ENCODE measurements at places on chromosomes 12 and 14. TPM values are rescaled to one million over a fixed set of nuclear protein-coding genes. Genes with fewer than 3 reads are reported as not detected.

- H3K4me1 ChIP-seq = peaks cover 22% of the 10 kb centered on the region
- no peak overlapping the region for H3K27ac ChIP-seq
- peaks cover 2% of the 10 kb centered on the region for H3K27me3 ChIP-seq
- DNase-seq = no peak
Measured at GRCh38 chr12:67988601-67989021, 636 bp upstream of the IFNG-AS1 start.

Gene HOXC6
- not detected for total RNA-seq

DNA sequence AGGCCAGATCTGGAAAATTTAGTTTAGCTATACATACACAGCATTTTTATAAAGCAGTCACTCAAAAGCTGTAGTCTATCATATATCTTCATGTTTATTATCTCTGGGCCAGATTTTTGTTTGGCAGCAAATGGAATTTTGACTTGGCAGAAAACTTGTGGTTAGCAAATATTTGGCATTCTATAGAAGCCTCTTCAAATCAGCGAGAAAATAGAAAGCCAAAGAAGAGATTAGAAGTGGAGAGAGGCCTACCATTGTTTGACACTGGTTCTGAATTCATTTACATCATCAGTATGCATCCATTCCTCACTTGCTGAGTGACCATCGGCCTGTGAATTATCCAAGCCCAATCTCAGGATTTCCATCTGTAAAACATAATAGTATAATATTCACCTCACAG lies 1077.6 kb downstream of the GALC start:
- no peak overlapping the region for H3K27ac ChIP-seq
- no peak for DNase-seq
- no peak overlapping the region for H3K4me3 ChIP-seq
- no peaks in the 10 kb centered on the region for H3K4me1 ChIP-seq

DNA sequence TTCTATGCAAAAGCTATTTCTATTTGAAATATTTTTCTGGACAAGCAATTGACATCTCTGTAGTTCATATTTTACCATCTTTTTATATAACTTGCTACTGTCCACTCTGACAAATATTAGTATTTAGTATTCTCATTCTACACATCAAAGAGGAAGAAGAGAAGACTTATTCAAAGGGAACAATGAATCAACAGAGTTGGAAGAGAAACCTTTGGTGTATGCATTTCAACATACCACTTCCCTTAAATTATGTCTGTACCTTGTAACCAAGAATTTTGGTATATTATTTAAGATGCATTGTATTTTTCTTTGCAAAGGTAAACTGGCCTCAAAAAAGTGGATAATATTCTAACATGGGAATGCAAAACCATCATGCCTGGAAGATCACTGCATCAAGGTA lies 72.1 kb upstream of the DUSP6 start:
- no peak overlapping the region for H3K4me3 ChIP-seq
- H3K27ac ChIP-seq = no peak overlapping the region
- no peak for DNase-seq
- H3K4me1 ChIP-seq = peaks cover 20% of the 10 kb centered on the region

GRCh38 chr12:89183985-89184435 lies 168.3 kb downstream of the DUSP6 start:
- H3K4me3 ChIP-seq = no peak overlapping the region
- H3K27ac ChIP-seq = no peak overlapping the region
- H3K36me3 ChIP-seq = no peaks in the 10 kb centered on the region
- no peak for DNase-seq
- peaks cover 8% of the 10 kb centered on the region for H3K4me1 ChIP-seq
- H3K27me3 ChIP-seq = no peaks in the 10 kb centered on the region

Measured in CD4-positive, CD25-positive, alpha-beta regulatory T cell (primary cell).